Foreskin keratinocyte (primary cell): ENCODE measurements at places on chromosomes 3 and 15. TPM values are rescaled to one million over a fixed set of nuclear protein-coding genes. Genes with fewer than 3 reads are reported as not detected.

DNA sequence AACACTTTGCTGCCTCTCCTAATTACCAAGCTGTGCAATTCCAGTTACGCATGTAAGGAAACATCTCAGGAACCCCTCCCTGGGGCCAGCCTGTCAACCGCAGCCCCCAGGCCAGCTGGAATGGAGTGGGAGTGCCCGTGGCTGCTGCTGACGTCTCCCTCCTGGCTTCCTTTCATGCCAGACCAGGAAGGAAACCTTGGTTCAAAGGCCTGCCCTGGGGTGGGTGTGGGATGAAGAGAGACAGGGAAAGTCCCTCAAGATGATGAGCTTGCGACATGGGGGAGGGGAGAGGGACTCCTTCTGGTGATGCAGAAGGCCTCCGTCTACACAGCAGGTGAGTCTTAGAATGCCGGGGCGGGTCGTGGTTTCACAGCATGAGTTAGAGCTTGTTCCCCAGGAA, 11.4 kb upstream of the CYP11A1 start:
- peak; percentile 79 for DNase-seq

GRCh38 chr15:67101911-67102598, 36.7 kb downstream of the SMAD3 start:
- DNase-seq: peak; percentile 79

GOLGA8J gene
- polyA plus RNA-seq: not detected in 2 replicates

CFAP91 gene
- polyA plus RNA-seq: 0.07 and 0.11 TPM in 2 replicates

- DNase-seq: no peak
Observed at GRCh38 chr15:27330326-27330725, 359.3 kb downstream of the GABRG3 start.

GP9 gene
- not detected in 2 replicates for polyA plus RNA-seq

DNA sequence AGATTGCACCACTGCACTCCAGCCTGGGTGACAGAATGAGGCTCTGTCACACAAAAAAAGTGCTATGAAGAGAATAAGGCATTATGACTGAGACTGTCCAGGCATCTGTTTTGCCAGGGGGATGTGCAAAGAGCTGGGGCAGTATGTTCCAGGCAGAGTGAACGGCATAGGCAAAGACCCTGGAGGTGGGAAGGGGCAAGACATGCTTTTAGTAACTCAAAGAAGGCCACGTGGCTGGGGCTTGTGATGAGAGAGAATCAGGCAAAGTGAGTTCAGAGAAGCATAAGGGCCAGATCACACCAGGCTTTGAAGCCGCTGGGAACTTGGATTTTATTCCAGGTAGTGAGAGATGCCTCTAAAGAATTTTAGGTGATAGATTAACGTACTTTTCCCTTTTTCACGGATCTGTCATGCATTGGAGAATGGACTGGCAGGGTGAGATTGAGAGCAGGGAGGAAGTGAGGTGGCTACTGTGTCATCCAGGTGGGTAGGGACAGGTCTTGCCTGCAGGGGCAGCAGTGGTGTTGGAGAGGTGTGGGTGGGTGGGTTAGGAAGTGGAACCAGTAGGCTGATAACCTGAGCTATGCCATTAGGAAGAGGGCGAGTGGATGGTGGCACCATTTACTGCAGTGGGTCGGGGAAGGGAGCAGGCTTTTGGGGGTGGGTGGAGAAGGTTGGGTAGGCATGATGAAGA, 31.7 kb downstream of the ATP2B2 start:
- no peak for DNase-seq

- peak; percentile 35 for DNase-seq
Observed at GRCh38 chr3:177928172-177928873, 607.9 kb upstream of the KCNMB2 start.

SCN5A gene
- 0.12 and 0.24 TPM in 2 replicates for polyA plus RNA-seq

DNA sequence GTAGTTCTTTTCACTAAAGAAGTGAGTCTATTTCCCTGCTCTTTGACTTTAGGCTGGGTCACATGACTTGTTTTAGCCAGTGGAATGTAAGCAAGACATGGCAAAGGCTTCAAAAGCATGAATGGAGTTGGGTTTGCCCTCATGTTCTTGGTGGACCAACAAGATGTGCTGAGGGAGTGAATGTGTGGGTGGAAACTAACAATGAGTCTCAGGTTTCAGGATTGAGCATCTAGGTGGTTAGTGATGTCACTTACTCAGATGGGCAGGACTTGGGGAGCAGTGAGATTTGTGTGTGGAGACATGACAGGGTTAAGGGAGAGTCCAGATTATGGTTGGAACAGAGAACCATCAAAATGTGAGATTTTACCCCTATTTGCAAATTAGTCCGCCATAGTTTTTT, 181.4 kb upstream of the UBE2E1 start:
- no peak for DNase-seq

DNA sequence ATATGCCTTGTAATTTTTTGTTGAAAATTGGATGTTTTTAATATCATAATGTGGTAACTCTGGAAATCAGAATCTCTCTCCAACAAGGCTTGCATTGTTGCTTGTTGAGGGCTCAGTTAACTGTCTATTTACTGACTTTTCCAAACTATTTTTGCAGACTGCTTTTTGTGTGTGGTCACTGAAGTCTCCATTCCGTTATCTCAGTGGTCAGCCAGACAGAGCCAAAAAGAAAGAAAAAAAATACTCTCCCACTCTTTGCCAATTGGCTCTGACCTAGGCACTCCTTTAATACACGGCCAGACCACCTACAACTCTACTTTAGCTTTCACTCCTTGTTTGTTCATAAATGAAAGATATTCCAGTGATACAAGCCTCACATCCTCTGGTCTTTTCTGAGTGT, 52.5 kb downstream of the IFT80 start:
- DNase-seq: no peak
